ENCODE measurements at places on chromosomes 5 and 9.

DNA sequence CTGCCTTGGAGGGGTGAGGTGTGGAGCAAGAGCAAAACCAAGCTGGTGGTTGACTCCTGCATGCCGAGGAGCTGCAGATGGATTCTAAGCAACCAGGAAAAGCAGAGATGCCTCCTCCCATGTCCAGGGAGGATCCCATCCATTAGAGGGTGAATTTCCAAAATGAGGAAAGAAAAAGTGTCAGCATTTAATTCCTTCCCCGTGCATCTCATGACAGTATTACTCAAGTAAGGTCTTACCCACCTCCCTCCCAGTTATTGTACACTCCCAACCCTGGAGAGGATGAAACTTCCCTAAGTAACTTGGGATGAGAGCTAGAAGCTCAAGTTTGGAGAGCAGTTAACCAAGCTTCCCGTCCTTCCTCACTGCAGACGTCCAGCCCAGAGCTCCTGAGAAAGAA, 19.9 kb downstream of the C9orf152 start:
- no peak for DNase-seq

DNA sequence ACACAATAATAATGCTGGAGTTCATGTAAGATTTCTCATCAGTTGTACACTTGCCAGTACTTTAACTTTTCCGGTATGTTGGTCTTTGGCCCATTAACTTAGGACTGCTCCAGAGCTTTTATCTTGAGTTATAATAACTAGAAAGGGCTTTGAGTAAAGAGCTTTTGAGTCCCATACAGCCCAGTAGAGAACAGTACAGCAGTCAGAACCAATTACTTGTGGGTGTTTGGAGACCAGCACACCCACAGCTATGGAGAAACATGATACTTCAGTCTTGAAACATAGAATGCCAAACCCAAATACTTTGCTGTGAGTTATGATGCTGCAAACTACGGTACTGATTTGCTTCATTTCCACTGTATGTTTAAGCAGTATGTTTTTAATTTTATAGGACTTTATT, 374.3 kb downstream of the CCDC171 start:
- DNase-seq, result peak; percentile 8

- DNase-seq, result no peak
Observed at GRCh38 chr5:55031492-55031891, 7.4 kb downstream of the GZMK start.

DNA sequence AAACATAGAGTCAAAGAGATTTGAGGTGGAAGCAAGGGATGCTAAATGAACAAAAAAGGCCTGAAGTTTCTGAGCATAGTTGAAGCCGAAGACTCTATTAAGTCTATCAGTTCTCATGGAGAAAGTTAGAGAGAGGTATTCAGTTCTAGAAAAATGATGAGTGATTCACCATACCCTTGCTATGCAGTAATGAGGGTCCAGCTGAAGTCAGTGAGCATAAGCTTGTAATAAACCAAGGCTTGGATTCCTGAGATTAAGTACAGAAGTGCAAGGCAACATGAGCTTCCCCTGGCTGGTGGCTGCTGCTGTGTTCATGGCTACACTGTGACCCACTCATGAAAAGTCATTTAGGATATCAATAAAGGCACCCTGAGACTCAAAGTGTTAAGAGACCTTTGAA, 129.7 kb upstream of the MTAP start:
- no peak for DNase-seq

DNA sequence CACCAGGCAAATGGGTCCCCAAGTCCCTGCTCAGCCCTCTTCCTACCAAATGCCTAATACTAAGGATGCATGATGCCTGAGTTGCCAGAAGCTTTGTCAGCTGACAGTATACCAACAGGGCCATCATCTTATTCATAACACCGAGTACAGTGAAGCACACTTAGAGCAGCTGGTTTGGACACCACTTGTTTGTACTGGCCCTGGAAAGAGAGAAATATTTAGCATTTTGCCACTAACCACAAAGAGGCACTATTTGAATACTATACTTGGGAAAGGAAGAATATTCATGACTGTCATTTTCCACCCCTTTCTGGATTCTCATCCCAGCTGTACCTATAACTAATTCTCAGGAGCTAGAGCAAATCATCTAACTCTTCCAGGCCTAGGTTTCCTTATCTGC, 364.4 kb upstream of the KIF2A start:
- no peak for DNase-seq

GRCh38 chr5:27325513-27325912, 287.1 kb upstream of the CDH9 start:
- DNase-seq, result no peak

- DNase-seq, result no peak
Observed at GRCh38 chr9:21357479-21358460, 7.1 kb upstream of the IFNA6 start.

GRCh38 chr9:114124138-114124537, 25.0 kb upstream of the KIF12 start:
- DNase-seq, result no peak

Data from urinary bladder (tissue), 4 donors.